ENCODE measurements at places on chromosomes 4 and X. TPM values are rescaled to one million over a fixed set of nuclear protein-coding genes. Genes with fewer than 3 reads are reported as not detected.

Gene ARHGEF9
- 10.4 TPM for total RNA-seq

Gene CC2D2A
- total RNA-seq: 25.9 TPM

Gene EMCN
- total RNA-seq: not detected

Gene MID1
- total RNA-seq: 14.6 TPM

Gene NPNT
- not detected for total RNA-seq

Gene C4orf50
- total RNA-seq: not detected

Gene PROM1
- total RNA-seq: 0.17 TPM

Gene VCX3A
- total RNA-seq: not detected

Data from bronchus fibroblast of lung (primary cell).